ENCODE measurements at places on chromosomes 2 and 18.

DNA sequence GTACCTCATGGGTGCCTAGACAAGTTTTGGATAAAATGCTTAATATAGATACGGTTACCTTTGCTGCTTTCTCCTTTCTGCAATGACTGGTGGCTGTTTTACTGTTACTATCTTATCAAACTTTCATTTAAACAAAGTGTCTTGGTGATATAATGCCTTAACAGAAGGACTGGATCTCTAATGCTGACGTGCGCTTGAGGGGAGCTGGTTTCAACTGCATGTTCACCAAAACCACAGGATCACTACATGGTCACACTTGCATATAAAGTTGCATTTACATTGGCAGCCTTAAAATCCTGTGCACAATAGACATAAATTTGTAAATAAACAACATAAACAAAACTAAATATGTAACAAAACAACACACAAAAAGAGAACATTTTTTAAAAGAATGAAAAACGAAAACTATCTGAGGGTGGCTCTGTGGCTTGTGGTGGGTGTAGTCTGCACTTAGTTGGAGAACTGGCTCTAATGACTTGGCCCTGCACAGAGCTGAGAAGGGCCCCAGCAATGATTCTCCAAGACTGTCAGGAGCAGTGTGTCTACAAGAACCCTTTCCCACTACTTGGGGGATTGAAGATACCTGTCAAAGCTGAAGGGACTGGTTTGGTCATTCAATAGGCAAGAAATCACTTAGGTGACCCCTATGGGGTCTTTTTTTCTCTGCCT lies 135.5 kb downstream of the UXS1 start:
- no peak for DNase-seq

DNA sequence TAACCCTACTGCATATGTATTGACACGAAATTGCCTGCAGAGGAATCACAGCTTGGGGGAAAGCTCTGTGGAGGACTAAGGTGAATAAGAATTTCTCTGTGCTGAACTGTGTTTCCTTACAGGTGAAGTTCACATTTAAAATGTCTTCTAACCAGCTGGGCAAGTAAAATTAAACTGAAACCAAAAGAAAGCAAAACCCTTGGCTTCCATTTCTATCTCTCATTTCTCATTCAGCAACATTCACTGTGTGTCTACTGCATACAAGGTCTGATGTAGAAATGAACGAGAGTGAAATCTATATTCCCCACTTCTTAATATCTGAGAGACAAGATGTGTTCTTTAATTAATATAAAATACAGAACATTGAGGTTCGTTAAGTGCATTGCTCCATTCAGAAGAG lies 397.3 kb downstream of the SOX11 start:
- DNase-seq: no peak

GRCh38 chr2:33033606-33034081 lies 86.9 kb downstream of the LTBP1 start:
- DNase-seq: no peak

GRCh38 chr2:212904646-212905045 lies 246.8 kb downstream of the IKZF2 start:
- DNase-seq: peak; percentile 3

GRCh38 chr2:3759761-3760160 lies 56.4 kb downstream of the DCDC2C start:
- DNase-seq: no peak

DNA sequence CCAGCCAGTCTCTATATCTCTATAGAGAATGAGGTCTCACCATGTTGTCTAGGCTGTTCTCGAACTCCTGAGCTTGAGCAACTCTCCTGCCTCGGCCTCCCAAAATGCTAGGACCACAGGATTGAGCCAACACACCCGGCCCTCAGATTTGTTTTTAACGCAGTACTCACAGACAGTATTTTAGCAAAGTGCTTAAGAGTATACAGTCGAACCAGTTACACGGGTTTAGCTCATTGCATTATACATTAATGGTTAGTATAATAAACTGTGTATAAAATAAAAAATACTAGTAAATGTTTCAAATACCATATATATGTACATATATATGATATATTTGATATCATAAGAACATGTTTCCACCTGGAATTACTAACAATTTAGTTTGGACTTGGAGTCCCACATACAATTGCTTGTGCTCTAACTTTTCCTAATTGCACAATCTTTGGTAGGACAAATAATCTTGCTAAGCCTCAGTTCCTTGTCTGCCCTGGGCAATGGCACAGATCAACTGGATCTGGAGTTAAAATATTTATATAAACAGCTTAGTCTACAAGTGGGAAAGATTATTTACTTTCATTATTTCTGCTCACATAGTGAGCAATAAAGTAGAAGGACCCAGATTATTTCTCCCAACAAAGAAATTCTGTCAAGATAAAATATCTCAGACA lies 508.9 kb upstream of the LRATD1 start:
- no peak for DNase-seq

- no peak for DNase-seq
Measured at GRCh38 chr18:5166606-5167280, 30.3 kb downstream of the AKAIN1 start.

DNA sequence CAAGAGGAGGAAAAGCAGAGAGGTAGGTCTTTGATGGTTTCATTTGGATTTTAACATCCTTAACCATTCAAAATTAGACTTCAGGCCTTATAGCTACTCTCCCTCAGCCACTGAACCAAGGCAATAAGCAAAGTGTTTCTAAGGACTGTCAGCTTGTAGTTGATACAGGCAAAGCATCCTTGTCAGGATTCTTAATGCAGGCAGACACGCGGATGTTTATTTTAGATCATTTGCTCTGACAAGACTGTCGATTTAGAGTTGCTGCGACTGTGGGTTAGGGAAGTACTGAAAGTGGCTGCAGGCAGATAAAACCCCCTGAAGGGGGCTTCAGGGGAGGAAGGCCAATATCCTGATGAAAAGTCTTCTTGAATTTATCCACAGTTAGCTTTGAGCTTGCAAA lies 46.6 kb downstream of the CDH20 start:
- DNase-seq: no peak

DNA sequence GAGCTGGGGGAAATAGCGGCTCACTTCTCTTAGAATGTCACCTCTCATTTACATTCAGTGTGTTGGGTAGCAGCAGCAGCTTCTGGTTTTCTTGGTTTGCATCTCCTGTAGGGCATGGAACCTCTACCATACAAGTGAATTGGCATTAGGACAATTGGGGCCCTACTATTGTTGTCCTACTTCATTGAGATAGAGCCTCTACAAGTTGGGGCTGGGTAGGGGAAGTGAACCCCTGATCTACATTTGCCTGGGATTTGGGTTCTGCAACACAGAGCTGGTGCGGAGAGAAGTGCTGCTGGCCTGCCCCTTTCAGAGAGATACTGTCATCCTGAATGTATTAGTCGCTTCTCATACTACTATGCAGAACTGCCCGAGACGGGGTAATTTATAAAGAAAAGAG lies 391.6 kb upstream of the HS6ST1 start:
- no peak for DNase-seq

DNA sequence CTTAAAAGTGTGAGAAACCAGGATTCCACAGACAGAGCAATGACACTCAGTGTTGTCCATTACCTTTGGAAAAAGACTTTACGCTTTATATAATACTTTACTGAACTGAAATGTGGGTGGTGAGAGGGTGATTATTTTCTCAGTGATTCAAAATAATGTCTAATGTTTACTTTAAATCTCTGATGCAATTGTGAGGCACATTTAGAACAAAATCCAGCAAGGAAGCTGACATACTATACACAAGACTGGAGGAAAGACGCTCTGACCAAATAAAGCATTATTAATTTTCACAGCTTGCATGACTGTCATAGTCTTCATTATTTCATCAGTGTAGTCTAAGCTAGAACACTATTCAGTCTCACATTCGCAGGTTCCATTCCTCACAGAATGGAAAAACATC lies 34.1 kb upstream of the STAT1 start:
- no peak for DNase-seq

DNA sequence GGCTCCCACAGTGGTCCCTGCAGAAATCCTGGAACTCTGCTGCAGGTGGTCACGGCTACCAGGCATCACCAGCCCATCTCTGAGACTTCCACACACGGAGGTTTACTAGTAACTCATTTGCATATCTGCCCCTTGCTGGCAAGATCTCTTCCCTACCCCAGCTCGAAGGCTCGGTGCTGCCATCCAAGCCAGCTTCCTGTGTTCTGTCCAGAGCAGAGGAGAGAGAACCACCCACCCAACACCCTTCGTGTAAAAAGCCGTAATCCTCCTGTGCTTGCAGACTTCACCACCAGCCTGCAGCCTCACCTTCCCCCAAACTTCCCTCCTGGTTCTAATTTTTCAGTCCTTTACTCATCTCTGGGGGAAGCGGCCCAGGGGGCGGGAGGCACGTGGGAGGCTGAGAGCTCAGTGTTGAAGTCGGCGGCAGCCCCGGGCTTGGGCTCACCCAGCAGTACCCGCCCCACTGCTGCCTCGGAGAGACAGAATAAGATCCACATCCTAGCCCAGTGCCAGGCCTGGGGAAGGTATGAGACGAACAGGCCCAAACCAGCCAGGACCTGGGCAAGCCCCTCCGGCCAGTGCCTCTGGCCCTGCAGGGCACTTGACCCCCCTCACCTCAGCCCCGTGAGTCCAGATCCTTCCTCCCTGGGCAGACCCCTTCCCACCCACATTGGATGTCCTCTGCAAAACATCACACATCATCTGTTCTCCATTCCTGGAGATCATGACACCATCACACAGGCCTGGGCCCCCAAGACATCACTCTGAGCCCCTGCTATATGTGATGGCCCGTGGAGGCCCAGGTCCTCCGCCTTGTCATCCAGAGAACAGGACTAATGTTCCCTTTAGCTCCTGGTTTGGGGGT lies 145.8 kb upstream of the ID2 start:
- DNase-seq: no peak

GRCh38 chr2:156891609-156892008 lies 365.9 kb upstream of the GALNT5 start:
- no peak for DNase-seq

DNA sequence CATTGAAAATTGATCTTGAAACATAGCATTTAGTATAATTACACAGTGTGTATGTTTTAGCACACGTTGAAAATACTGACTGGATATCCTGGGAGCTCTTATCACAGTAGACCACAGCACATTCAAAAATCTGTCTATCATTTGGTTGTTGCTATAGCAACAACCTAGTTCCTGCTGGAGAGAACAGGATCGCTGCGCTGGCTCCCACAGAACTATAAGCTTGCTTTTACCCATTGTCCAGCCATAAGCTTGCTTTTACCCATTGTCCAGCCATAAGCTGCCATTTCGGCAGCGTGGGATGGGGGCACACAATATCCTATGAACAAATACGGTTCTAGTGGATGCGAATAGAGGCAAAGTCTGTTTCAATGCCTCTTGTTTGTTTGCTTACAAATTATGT lies 70.4 kb upstream of the ST6GAL2 start:
- no peak for DNase-seq

- DNase-seq: no peak
Measured at GRCh38 chr2:109690822-109691541, 76.8 kb downstream of the SOWAHC start.

DNA sequence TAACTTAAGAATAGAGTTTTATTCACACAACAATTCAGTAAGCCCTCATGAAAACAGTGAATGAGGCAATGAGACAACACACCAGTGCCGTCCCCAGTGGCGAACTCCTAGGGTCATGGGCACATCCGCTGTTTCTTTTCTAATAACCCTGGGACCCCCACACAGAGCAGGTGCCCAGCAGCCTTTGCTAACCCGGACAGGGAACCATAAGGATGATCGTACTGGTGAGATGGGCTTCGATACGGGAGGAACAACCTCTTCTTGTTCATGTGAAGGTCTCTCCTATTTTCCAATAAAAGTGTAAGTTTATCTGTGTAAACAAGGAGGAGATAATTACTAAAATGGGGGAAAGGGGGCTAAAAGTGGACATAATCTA lies 97.4 kb upstream of the MGAT4A start:
- no peak for DNase-seq

- DNase-seq: no peak
Measured at GRCh38 chr18:10419420-10420103, 34.9 kb upstream of the APCDD1 start.

DNA sequence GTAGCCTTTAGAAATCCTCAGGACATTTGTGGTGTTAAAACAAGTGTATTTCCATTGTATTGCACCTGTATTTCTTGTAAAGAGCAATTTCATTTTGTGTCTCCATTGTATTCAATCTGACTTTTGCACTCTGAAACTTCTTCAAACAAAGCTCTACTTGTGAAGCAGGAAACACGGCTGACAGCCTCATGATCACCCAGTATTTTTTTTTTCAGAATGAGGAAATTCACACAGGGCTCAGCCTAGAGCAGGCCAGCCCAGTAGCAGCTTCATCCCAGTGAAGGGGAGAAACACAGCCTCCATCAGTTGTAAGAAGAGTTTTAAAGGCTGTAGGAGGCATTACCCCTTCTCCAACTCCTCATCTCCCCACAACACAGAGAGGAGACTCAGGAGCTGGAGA lies 175.9 kb upstream of the KLHL29 start:
- no peak for DNase-seq

DNA sequence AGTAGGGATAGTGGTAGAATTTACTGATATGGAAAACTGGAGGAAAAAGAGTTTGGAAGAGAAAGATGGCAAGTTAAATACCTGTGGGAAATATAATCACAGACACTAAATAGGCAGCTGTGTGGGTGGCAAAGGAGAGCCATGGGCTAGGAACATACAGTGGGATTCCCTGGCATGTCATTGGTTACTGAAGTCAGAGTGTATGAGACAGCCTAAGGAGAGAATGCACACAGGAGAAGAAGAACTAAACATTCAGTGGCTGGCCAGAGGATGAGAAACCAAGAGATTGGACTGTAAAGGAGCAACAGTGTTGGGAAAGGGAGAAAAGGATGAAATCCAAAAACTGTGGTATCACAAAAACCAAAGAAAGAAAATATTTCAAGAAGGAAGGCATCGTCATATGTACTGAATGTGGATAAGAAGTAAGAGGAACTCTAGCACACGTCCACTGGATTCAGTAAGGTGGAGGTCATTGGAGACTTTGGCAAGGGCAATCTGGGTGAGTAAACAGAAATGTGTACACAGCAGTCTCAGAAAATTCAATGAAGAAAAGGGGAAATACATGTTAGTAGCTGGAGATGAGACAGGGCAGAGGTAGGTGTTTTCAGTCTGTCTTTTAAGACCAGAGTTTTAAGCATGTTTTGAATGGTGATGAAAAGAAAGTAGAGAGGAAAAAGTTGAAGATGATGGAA lies 83.3 kb downstream of the SPIRE1 start:
- no peak for DNase-seq

DNA sequence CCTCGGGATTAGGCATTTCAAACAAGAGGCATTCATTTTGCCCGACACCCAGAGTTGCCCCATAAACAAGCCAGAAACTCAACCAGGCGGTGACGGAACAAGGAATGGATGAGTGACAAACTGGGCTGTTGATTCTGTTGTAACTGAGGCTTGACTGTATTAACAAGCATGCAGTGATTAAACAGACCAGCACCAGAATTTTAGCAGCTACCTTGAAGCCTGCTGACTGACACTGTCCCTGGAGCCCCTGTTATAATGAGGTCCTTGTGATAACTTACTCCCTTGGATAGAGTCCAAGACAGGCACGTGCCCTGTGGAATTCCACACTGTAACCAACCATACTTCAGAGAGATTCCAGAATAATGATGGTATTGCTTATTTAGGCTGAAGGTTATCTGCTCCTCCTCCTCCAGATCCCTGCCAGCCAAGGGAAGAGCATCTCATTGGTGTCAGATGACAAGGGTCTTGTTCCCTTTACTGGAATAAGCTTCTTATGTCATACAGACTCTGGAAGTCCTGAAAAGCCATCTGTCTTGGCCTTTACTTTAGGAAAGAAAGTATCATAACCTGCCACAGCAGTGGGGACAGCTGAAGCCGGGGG lies 97.1 kb upstream of the RMDN2 start:
- DNase-seq: no peak

GRCh38 chr2:114550895-114551793 lies 108.7 kb downstream of the DPP10 start:
- no peak for DNase-seq
